Effector CD8-positive, alpha-beta T cell (primary cell): ENCODE measurements at places on chromosomes 13 and 19.

DNA sequence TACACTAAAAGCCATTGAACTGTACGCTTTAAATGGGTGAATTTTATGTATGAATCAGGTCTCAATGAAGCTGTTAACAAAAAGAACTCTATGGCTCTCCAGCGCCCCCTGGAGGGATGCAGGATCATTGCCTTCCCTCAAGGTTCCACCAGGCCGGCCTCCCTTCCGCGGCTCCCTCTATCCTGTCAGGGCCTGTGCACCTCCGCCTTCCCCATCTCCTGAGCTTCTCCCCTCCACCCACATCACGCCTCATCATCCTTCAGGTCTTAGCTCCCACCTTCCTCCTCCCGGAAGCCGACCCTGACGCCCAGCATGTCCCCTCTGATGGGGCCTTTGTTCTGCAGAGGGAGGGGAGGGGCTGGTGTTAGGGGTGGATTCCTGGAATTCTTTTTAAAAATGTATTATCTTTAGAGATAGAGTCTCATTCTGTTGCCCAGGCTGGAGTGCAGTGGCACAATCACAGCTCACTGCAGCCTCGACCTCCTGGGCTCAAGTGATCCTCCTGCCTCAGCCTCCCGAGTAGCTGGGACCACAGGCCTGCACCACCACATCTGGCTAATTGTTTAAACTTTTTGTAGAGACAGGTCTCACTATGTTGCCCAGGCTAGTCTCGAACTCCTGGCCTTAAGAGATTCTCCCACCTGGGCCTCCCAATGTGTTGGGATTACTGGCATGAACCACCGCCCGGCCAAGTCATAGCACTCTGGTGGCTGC lies 27.7 kb downstream of the MEIS3 start:
- DNase-seq, result peak; percentile 64

DNA sequence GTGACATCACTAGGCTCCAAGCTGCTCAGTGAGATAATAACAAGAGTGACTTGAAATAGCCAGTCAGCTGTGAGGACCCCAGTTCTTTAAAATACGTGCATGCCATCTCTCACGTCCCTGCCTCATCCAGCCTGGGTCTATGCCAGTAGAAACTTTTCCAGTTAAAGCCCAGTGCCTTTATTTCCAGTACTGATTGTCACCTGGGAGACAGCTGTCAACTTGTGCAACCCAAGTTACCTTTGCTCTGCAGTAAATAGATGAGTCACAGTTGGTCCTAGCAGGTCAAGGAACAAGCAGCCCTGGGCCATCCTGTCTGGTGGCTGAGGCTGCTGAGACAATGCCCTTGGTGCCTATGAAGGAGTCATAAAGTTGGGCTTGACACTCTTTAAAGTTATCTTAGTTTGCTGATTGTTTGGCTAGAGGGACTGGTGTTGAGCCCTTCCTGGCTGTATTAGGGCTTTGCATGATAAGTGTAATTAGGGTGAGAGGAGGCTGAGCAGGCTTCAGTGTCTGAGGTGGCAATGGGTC lies 228.7 kb downstream of the LACC1 start:
- no peak for DNase-seq

DNA sequence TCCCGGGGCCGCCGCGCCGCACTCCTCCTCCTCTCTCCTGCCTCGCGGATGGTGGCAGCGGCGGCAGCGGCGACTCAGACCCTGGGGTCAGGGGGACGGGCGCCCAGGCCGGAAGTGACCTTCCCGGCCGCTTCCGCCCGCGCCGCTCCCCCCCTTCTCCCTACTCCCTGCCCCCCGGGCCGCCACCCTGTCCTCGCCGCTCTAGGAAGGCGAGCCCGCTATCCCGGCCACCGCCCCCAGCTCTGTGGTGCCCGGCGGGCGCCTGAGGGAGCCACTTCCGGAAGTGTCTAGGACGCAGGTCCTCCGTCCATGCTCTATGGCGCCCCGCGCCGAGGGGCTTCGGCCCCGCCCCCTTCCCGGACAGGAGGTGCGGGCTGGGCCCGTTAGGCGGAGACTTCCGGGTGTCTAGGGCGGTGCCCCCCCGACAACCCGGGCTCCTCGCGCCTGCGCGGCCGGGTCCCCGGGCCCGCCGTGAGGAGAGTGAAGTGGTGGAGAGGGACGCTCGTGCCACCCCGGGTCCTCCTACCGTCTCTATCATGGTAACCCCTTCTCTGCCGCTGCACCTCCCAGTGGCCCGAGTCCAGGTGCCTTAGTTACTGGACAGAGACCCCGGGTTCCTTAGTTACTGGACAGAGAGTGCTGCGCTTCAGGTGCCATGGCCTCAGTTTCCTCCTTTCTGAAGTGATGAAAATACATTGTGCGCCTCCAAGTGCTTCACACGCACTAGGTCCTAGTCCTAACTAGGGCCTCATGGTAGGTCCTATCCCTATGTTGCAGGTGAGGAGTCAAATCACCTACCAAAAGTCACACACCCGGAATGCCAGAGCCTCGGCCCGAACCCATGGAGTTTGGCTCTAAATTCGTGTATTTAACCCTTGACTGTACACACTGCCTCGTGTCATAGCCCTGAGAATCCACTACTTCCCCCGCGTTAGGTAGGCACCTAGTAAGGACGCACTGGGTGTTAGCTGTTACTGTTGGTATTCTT lies at the start of gene ZNF787:
Gene ZNF787 (minus strand): TSS at position 116 of the 988 bp plus-strand sequence. CDS start 18,078 bp downstream, outside the sequence.
- peak; percentile 92 for DNase-seq

- no peak for DNase-seq
These were observed 8.5 kb upstream of the RASA3 start for GRCh38 chr13:114140906-114141250.

DNA sequence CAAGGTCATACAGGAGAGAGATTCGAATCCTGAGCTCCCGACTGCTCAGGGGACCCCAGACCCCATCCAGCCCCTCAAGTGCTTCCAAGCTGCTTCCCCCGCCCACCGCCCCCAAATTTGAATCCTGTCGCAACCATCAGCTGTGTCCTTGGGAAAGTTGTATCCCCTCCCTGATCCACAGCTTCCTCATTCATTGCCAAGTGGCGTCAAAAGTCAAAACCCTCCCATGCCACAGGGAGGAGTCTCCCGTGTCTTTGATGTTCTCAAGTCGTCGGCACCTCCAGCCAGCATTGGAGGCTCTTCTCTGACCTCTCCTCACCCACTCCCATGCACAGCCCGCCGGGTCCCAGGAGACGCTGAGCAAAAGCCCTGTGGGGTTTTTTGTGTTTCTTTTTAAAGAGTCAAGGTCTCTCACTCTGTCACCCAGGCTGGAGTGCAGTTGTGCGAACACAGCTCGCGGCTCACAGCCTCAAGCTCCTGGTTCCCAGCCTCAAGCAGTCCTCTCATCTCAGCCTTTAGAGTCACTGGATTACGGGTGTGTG lies 2.8 kb upstream of the IFI30 start:
- DNase-seq, result no peak
